ENCODE measurements at places on chromosomes 7 and 10.

GRCh38 chr10:133109711-133110110 lies 22.0 kb downstream of the ADGRA1 start:
- DNase-seq: no peak

DNA sequence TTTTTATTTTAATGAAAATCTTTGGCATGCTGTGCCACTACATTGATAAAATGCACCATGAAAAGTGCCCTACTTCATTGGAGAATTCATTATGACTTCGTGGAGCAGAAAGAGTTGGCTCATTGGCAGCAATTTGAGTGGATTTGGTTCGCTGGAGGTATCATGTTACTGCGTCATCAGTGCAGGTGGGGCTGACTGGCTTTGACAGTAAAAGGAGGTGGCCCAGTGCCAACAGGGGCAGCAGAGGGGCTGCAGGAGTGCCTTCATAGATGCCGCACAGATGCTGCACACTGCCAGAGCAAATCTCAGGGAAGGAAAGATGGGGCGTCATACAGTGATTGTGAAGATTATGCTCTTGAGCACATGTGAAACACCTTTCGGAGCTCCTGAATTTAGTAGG lies 22.2 kb downstream of the FZD1 start:
- no peak for DNase-seq

DNA sequence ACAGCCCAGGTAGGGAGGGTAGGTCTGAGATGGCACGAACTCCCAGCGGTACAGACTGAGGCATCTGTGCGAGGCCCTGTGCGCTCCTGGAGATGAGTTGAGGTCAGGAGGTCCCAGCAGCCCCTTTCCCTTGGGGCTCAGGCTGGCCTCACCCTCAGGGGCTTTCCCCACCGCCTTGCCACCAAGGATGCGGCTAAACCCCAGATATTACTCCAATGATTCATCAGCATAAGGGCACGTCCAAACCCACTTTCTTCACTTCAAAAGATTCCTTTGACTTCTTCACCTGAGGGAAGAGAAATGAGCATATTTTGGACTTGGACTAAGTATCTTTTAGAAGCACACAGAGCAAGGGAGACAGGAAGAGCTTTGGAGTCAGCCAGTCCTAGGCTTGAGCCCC lies 20.3 kb downstream of the UROS start:
- DNase-seq: no peak

- no peak for DNase-seq
Observed at GRCh38 chr10:20454331-20454730, 442.8 kb downstream of the NEBL start.
